ENCODE measurements at places on chromosomes 6 and 20.

GRCh38 chr20:20012541-20012940 is 4.6 kb upstream of the NAA20 start:
- no peak for DNase-seq

DNA sequence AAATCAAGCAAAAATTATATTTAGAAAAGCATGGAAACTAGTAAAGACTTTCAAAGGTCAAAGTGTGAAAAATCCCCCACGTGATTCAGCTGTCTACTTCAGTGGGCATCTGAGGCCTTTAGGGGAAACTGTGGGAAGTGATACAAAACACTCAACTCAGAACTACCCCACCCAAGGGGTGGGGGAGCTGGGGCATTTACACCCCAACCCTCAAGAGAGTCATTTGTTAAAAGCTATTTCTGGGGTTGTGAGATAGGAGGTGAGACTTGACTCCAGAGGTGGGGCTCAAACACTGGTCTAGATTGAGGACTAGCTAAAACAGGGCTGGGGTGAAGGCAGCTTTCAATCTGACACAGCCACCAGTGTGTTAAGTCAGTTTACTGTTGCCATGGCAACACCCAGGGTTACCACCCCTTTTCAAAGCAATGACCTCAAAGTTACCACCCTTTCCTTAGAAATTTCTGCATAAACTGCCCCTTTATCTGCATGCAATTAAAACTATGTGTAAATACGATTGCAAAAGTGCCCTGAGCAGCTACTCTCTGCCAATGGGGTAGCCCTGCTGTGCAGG is 9.9 kb upstream of the GTSF1L start:
- DNase-seq: no peak

DNA sequence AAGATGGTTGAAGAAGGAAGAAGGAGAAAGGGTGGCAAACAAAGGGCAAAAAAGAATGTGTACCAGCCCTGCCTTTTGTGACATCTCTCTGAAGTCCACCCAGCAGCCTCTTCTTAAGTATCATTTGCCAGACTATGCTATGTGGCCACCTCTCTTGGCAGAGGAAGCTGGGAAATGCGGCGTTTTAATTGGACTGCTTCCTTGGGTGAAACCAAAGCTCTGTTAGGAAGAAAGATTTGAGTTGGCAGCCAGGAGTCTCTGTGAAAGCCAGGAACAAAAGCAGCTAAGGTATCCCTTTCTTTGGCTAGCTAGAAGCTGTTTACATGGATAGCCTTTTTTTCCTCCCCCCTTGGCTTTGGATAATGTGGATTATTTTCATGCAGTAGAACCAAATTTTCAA is 67.5 kb upstream of the GTSF1L start:
- no peak for DNase-seq

DNA sequence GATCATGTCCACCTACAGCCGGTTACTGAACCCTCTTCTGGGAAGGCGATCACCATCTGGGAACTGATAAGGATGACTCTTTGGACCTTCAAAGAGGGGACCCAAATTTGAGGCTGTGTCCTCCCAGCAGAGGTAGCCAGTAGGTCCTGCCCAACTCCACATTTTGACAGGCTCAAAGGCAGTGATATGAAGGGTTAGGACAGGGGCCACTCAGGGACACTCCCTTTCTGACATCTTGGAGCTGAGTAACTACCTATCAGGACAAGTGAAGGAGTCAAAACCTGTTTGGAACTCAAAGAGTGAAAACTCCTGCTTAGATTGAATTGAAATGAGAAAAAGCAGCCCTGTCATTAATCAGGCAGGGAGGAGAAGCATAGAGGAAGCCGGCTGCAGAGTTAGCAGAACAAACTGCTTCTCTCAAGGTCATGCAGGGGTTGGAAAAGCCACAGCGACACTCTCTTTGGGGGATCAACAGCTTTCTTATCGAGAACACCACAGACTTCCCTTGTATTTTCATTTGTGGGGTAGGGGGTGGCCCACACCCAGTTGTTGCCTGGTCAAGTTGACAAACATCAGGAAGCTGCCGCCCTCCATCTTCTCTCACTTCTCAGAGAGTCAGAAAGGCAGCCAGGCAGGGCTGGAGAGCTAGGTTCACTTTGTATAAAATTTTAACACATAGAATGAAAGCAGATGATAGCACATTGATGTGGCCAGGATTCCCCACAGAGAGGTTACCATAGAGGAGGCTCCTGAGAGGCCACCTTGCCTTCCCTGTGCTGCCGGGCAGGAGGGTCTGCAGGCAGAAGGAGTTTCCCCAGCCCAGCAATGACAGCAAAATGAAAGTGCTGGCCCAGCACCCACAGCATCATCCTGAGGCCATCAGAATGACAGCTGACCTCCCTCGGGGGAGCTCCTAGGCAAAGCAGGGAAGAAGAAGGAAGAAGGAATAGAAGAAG is 47.6 kb downstream of the AGPAT4 start:
- DNase-seq: no peak

- DNase-seq: no peak
Observed at GRCh38 chr20:42267793-42268384, 649.7 kb upstream of the CHD6 start.

DNA sequence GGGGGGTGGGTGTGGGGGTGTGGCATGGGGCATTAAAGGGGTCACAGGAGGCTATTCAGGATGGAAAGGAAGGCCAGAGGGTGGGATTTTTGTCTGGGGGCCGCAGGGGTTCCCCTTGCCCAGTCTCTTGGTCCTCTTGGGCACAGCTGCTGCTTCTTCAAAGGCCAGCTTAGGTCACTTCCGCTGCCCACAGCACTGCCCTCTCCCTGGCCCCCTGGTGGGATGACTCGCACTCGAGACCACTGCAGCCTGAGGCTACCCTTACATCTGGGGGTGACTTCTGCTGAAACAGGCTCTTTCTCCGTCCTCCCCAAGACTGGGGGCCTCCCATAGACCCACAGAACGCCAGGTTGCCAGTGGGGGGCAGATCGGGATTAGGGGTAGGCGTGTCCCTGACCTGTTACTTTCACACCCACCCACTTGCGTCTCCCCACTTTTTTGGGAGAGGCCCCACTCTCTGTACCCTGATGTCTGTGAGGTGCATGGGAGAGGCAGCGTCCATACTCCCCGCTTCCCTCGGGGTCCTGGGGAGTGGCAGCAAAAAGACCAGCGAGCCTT is 1.3 kb downstream of the LKAAEAR1 start:
- no peak for DNase-seq

DNA sequence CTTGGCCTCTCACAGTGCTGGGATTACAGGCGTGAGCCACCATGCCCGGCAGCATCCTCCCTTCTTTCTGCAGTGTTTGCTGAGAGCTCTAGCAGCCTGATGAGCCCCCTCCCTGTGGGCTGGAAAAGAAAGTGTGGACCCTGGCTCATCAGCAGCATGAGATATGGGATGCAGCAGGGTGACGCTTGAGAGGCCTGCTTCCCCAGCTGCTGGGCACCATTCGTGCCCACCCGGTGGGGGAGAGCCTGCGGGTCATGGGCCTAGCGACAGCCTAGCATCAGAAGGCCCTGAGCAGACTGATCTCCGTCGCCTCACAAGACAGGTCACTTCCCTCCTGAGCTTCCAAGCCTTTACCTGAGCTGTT is 16.0 kb upstream of the CCDC167 start:
- no peak for DNase-seq

GRCh38 chr6:152310371-152310954 is 326.7 kb downstream of the SYNE1 start:
- no peak for DNase-seq

GRCh38 chr6:147238164-147238563 is 33.9 kb downstream of the STXBP5 start:
- no peak for DNase-seq

DNA sequence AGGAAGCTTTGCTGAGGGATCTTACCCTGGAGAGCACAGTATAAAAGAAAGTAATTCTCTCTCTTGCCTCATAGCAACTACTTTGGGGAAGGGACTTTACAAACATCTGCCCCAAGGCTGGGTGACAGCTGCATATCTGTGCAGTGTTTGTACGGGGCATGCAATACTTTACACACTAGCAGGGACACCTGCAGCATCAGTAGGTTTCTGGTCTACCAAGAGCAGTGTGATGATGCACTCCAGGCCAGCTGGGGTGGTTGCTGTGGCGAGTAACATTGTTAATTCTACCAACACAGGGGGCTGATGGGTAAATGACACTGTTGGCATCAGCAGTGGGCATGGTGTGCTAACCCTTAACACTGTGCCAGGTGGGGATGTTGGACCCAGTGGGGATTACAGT is 48.0 kb downstream of the ADTRP start:
- no peak for DNase-seq

DNA sequence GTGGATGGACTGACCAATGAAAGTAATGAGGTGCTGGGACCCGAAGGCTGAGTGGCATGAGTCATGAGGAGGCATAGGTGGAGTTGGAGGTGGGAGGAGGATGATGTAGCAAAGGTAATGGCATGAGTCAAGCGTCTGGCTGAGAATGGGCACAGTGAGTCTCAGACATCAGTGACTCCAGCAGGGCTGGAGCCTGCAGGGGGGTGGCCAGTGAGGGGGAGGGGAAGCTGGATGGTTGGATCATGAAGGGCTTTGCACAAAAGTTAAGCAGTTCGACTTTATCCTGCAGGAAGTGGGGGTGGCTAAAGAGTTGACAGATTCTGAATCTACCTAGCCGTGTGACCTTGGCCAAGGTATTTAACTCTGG is 99.0 kb upstream of the IYD start:
- no peak for DNase-seq

DNA sequence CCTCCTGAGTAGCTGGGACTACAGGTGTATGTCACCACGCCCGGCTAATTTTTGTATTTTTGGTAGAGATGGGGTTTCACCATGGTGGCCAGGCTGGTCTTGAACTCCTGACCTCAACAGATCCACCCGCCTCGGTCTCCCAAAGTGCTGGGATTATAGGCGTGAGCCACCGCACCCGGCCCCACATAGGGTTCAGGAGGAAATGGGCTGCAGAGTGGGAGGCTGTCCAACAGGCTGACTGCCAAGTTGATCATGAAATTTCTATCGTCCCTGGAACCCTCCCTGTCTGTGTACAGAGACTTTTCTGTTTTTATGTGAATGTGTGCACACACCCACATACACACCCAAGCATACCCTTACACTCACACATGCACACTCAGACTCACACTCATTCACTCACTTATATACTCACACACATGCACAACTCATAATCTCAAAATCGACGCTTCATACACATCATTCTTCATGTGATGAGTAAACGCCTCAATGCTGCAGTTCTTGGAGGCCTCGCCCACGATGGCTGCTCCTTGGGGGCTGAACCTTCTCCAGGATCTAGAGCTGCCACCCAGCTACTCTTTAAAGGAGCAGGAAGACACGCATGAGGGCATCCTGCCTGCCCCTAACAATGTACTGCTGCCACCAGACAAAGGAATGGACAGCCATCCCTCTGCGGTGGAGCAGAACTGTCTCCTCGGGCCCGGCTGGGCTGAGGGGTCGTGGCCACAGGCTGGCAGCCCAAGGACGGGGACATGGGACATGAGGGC is 35.6 kb downstream of the SUN5 start:
- no peak for DNase-seq

DNA sequence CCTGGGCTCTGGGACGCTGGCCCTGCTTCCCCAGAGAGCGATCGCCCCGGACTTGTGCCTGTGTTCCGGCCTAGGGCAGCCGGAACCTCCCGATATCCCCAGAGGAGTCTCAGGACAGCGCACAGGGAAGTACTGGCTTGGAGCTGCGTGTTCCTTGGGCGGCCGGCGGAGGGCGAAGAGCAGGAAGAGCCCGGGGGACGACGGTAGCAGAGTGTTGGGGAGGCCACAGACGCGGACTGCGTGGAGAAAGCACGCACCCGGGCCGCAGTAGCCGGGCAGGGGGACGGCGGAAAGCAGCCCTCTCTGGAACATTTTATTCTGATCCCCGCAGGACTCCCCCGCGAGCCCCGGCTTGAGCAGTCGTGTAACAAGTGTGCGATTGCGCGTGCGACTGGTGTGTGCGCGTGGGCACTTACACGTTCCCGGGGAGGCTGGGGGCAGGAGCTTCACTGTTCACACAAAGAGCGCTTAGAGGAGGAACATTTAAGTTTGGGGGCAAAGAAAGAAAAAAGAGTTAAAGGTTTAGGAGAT is 36.1 kb downstream of the NCR2 start:
- no peak for DNase-seq

- no peak for DNase-seq
Observed at GRCh38 chr20:61742097-61742825, 323.4 kb downstream of the TAF4 start.

DNA sequence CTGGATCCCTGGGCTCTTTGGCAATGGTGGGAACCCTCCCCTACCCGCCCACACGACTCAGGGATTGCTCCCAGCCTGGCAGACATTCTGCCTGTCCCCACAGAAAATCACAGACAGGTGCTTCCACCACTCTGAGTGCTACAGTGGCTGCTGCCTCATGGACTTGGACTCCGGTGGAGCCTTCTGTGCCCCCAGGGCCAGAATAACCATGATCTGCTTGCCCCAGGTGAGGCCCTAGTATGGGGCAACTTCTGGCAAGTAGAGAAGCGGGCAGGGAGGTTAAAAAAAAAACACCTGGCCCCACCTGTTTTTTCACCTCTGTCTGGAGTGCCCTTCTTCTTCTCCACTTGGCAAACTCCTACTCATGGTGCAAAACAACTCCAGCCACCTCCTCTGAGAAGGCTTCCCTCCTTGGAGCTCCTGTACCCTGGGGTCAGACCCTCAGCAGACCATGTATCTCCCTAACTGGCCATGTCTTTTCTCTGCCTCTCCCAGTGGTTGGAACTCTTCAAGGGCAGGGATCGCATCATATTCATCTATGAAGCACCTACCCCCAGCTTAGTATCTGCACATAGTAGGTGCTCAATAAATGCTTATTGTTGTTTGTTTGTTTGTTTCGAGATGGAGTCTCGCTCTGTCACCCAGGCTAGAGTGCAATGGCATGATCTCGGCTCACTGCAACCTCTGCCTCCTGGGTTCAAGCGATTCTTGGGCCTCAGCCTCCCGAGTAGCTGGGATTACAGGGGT is 1.1 kb downstream of the CLPSL2 start:
- no peak for DNase-seq

GRCh38 chr20:32971703-32972161 is 32.5 kb downstream of the SUN5 start:
- DNase-seq: no peak

DNA sequence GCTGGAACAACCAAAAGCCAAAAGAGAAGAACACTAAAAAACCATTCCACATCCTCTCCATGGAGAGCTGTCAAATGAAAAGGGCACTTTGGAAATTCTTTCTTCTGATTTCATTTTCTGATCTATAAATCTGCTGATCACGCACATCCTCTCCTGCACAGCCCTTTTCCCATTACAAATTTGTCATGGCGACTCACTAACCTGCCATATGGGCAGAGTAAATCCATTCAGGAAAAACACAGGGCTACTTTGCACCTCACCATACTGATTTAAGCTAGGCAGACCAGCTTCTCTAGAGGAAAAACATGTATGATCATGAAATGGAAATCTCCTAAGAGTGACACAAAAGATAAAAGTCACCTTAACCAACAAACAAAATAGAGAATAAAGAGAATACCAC is 26.0 kb downstream of the TOMM6 start:
- no peak for DNase-seq

GRCh38 chr20:12072954-12073264 is 155.2 kb downstream of the BTBD3 start:
- no peak for DNase-seq
